ENCODE measurements at places on chromosomes 3 and 15.
A peak's percentile ranks its signal among the peaks of the same experiment; 100 is the strongest.

- DNase-seq: no peak
Observed at GRCh38 chr3:179436517-179436916, 14.8 kb downstream of the GNB4 start.

DNA sequence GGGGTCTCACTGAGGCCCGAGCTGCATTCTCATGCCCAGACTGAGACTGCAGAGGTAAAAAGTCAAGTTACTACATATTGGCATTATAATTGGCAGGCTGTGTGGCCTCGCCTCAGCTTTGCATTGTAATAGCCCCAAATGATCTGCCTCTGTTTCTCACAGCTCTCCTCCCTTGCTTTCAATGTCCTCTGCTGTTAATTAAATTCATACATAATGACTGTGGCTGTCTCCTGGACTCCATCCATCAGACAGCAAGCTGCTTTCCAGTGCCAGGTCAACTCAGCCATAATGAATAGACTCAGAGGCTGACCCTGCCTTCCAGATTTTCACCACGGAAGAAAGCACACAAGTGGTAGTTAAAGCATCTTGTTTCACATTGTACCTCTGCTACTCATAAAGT is 7.6 kb upstream of the RTP4 start:
- no peak for DNase-seq

GRCh38 chr15:78457101-78457500 is 19.1 kb downstream of the IREB2 start:
- no peak for DNase-seq

- no peak for DNase-seq
Observed at GRCh38 chr3:63492464-63492863, 160.0 kb upstream of the SNTN start.

- no peak for DNase-seq
Observed at GRCh38 chr3:10669490-10670048, 146.5 kb upstream of the SLC6A11 start.

DNA sequence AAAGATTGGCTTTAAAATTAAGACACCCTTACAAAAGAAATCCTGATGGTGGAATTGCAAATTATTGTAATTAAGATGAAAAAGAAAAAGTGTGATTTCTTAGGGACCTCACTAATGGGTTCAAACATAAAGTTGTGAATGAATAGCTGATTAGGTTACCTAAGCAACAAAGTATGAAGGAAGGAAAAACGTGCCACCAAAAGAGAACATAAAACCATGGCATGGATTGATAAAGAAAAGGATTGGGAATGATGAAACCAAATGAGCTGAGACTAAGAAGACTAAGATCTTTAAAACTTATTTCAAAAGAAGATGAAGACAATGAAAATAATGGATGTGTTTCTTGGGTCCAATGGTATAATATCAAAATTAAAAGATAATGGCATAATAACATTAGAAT is 32.2 kb upstream of the GUCA1C start:
- DNase-seq: no peak

- no peak for DNase-seq
Observed at GRCh38 chr3:127449486-127450212, 140.9 kb downstream of the TPRA1 start.

DNA sequence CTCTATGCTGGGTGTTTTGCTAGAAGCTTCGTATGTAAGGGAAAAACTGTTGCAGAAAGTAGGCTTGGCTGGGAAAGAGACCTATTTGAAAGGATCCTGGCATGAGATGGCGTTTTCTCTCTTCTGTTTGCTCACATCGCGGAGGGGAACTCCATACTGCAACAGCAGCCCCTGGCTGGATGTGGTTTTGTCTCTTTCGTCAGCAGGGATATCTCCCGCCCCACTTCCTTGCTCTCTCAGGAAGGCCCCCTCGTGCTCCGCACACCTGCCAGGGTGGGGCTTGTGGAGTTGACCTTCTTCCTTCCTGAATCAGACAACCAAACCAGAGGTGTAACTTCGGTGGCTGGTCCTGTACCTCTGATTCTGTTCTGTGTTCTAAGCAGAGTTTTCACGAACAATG is 26.4 kb upstream of the MYZAP start:
- peak; percentile 47 for DNase-seq

Data from stimulated activated naive CD4-positive, alpha-beta T cell (primary cell).